MM.1S (cell line): ENCODE measurements at places on chromosomes 1 and 21.

DNA sequence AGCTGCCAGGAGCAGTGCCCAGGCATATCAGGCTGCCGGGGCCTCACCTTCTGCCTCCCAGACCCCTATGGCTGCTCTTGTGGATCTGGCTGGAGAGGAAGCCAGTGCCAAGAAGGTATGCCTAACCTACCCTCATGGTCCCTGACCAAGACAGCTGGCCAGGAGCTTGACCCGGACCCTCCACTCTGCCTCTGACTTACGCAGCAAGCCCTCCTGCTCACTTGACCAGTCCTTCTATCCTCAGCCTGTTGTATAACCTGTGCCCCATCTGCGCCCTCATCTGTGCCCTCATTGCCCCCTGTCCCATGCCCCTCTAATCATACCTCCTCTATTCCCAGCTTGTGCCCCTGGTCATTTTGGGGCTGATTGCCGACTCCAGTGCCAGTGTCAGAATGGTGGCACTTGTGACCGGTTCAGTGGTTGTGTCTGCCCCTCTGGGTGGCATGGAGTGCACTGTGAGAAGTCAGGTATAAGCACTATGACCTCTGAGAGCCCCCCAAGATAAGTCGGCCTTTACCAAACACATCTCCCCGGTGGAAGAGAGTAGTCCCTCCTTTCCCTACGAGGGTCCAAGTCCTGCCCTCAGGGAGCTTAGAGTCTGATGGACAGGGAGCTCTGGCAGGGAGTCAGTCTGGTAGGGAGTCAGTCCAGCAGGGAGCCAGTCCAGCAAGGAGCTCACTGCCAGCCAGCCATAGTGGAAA is 6.8 kb downstream of the TIE1 start:
- no peaks in the 10 kb centered on the region for H3K36me3 ChIP-seq
- H3K27ac ChIP-seq: no peak overlapping the region
- H3K4me1 ChIP-seq: no peaks in the 10 kb centered on the region
- DNase-seq: no peak
- peaks cover 46% of the 10 kb centered on the region for H3K27me3 ChIP-seq

DNA sequence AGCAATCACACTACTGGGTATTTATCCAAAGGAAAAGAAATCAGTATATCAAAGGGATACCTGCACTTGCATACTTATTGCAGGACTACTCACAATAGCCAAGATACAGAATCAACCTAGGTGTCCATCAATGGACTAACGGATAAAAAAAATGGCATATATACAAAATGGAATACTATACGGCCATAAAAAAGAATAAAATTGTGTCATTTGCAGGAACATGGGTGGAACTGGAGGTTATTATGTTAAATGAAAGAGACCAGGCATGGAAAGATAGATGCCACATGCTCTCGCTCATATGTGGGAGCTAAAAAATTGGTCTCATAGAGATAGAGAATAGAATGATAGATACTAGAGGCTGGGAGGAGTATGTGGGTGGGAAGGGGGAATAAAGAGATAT is 29.3 kb upstream of the CAP1 start:
- no peak overlapping the region for H3K4me3 ChIP-seq
- no peaks in the 10 kb centered on the region for H3K27me3 ChIP-seq
- no peaks in the 10 kb centered on the region for H3K36me3 ChIP-seq
- no peaks in the 10 kb centered on the region for H3K4me1 ChIP-seq
- DNase-seq: no peak

GRCh38 chr1:243731301-243731891 is 118.6 kb downstream of the AKT3 start:
- H3K4me3 ChIP-seq: no peak overlapping the region
- H3K4me1 ChIP-seq: peaks cover 44% of the 10 kb centered on the region

DNA sequence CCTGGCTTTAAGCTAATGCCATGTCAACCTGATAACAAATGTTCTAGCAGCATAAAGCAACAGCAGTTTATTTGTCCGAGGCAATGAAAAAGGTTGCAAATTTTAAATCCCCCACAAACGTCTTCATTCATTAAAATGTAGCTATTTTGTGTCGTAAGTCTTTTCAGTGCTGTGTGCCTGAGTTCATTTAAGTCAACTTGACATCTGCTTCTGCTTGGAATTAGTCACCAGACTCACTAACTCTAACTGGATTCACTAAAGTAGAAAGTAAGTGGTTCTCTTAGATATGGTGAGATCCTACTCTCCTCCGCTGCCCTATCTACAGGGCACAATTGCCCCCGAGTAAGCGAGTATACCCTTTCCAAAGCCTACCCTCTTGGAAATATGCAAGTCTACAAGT is 118.4 kb upstream of the CHRM3 start:
- H3K27ac ChIP-seq: no peak overlapping the region
- no peaks in the 10 kb centered on the region for H3K4me1 ChIP-seq
- no peaks in the 10 kb centered on the region for H3K36me3 ChIP-seq
- H3K4me3 ChIP-seq: no peak overlapping the region

DNA sequence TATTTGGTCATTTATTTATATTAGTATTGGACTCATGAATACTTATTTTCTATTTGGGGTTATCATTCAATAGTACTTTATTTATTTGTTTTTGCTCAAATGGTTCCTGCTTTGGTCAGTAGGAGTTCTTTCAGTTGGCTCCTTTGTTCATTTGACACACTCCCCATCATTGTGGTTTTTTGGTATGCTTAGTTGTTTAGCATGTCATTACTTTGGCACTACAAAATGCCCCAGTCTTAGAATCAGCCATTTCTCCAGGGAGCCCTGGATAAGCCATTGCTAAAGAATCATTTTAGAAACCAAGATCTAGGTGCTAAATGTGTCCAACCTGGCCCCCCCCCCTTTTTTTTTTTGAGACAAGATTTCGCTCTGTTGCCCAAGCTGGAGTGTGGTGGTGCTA is 61.7 kb upstream of the MRPS6 start:
- H3K27me3 ChIP-seq: no peaks in the 10 kb centered on the region
- no peaks in the 10 kb centered on the region for H3K36me3 ChIP-seq
- no peaks in the 10 kb centered on the region for H3K4me1 ChIP-seq
- DNase-seq: no peak
- no peak overlapping the region for H3K27ac ChIP-seq
- no peak overlapping the region for H3K4me3 ChIP-seq

DNA sequence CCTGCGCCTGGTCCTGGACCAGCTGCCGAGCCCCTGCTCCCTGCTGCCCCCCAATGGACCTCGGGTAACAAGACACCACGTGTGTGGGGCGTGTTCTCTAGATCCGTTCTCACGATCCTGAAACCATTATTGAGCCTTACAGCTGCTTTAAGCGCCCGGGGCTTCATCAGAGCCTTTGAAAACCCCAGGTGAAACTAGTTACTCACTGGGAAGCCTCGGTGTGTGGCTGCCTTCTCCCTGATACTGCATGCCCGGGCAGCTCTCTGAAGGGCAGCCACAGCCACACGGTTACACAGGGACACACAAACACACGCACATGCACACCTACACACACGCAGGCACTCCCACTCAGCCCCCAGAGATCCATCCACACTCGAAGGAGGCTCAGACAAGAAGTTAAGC is 5.3 kb downstream of the HES2 start:
- H3K36me3 ChIP-seq: no peaks in the 10 kb centered on the region
- H3K27me3 ChIP-seq: peaks cover 72% of the 10 kb centered on the region
- H3K27ac ChIP-seq: no peak overlapping the region
- peak overlapping the region; percentile 11 for H3K4me3 ChIP-seq

DNA sequence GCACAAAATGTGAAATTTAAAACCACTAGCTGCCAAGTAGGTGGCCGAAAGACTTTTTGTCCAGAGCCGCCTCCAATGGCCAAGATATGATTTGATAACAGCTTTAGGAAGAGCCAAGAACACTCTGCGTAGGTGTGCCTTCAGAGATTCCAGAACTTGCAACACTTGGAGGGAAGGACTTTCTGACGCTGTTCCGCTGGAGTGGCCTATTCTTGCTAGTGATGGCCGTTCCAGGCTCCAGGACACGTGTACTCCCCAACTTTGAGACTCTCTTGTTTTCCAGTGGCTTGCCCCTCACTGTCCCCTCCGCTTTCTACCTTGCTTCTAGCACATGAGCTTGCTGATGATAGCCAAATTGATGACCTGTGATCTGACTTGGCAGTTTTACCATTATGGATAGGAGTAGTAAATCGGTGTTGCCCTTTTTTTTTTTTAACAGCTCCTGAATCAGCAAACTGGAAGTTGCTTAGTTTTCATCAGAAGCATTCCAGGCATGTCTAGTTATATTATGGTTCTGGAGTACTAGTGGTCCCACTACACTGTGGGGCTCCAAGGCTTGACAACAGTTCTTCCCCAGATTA is 1.0 kb downstream of the PRDX6 start:
- H3K27ac ChIP-seq: no peak overlapping the region
- no peaks in the 10 kb centered on the region for H3K36me3 ChIP-seq
- peak overlapping the region; percentile 95 for H3K4me3 ChIP-seq
- H3K27me3 ChIP-seq: no peaks in the 10 kb centered on the region
- H3K4me1 ChIP-seq: peaks cover 38% of the 10 kb centered on the region

DNA sequence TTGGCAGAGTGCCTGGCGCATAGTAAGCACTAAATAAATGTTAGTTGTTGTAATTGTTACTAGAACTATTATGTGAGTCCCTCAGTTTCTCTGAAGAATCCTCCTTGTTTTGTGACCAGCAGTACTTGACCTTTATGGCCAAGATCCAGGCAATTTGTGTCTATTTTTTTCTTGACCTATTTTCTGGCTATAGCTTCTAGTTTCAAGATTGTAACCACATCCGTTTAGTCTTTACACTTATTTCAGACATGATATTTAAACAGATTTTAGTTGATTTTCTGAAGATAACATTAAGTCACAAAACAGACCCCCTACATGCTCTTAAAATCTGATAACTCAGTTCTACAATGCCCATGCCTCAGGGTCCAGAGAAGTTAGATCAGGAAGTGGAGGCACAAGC is 50.3 kb downstream of the CDC7 start:
- no peaks in the 10 kb centered on the region for H3K27me3 ChIP-seq
- H3K4me3 ChIP-seq: no peak overlapping the region
- H3K27ac ChIP-seq: no peak overlapping the region
- no peaks in the 10 kb centered on the region for H3K4me1 ChIP-seq

- H3K27ac ChIP-seq: no peak overlapping the region
- H3K4me1 ChIP-seq: no peaks in the 10 kb centered on the region
- H3K36me3 ChIP-seq: no peaks in the 10 kb centered on the region
- H3K27me3 ChIP-seq: no peaks in the 10 kb centered on the region
These were observed 379.8 kb downstream of the GPATCH2 start for GRCh38 chr1:217251121-217251520.

DNA sequence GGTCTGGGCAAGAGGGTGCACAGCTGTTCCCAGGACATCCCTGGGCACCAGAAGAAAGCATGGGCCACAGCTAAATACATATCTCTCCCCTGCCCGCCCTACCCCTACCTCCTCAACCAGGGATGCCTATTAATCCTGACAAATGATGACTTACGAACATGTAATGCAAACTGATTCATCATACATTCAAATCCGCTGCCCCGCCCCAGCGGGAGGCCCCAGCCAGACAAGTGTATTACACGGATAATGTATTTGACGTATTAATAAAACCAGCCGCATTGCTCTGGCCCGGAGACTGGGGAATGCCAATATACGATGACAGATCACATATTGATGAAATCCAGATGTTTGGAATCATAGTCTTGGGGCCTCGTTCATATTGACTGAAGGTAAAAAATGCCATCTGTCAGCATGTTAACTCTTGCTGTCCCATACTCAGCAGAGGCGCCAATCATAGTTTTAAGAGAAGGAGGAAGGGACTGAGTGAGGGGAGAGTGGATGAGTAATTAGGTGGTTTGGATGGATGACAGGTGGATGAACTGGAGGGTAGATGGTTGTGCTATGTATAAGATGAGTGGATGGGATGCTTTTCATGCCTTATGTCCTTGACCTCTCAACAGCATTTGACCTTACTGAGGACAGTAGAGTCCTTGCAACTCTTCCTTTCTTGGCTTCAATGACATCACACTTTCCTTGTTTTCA is 68.2 kb downstream of the TMEM53 start:
- H3K4me1 ChIP-seq: no peaks in the 10 kb centered on the region
- H3K27ac ChIP-seq: no peak overlapping the region

GRCh38 chr1:111204983-111205713 is 4.7 kb upstream of the DENND2D start:
- no peak overlapping the region for H3K4me3 ChIP-seq
- DNase-seq: no peak
- H3K36me3 ChIP-seq: no peaks in the 10 kb centered on the region
- H3K27ac ChIP-seq: no peak overlapping the region
